Peyer's patch (tissue), 4 donors: ENCODE measurements at places on chromosomes 7 and 10. TPM values are rescaled to one million over a fixed set of nuclear protein-coding genes. Genes with fewer than 3 reads are reported as not detected.

DNA sequence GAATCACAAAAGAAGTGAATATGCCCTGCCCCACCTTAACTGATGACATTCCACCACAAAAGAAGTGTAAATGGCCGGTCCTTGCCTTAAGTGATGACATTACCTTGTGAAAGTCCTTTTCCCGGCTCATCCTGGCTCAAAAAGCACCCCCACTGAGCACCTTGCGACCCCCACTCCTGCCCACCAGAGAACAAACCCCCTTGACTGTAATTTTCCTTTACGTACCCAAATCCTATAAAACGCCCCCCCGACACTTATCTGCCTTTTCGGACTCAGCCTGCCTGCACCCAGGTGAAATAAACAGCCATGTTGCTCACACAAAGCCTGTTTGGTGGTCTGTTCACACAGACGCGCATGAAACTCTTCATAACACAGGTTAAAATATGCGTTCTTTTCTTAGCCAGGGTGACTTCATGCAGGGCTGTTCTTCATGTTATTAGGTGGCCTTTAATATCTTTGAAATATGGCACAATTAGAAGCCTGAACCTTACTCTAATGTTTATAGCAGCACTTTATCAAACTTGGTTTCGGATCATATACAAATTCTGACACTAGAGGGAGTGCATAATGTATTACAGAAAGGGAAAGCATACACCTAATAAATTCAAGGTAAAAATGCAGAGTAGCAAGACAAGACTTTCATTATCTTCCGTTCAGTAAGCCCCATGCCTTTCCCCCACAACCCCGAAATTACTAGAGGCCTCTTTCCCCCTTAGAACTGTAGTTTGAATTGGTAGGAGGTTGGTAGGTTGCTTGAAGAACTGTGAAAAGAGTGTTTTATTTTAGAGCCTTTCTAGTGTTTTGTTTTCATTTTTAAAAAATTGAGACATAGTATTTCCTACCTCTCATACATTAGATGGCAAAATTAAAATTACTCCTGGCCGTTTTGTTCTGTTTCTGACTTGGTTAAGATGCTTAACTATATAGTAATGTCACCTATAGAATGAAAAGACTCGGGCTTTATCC is 117.9 kb downstream of the NPY start:
- no peak overlapping the region for H3K4me3 ChIP-seq
- no peak for DNase-seq
- H3K36me3 ChIP-seq = no peaks in the 10 kb centered on the region
- no peaks in the 10 kb centered on the region for H3K4me1 ChIP-seq
- H3K27me3 ChIP-seq = no peaks in the 10 kb centered on the region

DNA sequence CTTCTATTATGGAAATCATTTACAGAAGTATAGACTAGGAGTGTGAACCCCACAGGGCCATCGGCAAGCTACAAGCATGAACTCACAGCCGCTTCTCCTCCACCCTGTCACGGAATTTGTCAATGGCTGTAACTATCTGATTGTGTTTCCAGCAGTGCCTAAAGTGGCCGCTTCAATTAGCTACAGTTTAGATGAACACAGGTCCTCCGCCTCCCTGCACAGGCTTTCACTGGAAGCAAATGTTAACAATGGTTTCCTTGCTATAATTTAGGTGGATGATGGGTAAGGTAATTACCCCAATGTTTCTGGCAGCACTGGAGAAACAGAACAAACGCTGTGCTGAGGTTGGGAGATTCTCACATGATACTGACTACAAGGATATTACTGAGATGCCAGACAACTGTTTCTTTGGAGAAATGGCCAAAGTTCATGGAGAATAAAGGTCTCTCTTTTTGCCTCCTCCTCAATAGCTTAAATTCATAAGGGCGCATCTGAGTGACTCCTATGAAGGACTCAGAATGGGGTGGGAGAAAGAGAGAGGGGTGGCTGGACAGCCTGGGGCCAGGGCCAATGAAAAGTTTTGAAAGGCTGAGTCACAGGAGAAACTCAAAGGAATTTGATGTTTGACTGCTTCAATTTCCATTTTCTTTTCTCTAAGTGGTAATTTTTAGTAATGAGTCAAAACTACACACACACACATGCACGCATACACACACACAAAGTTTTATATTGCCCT is 78.9 kb downstream of the SVIL start:
- peak overlapping the region; percentile 18 for H3K27ac ChIP-seq
- DNase-seq = no peak
- H3K4me3 ChIP-seq = no peak overlapping the region
- H3K36me3 ChIP-seq = peaks cover 33% of the 10 kb centered on the region
- no peaks in the 10 kb centered on the region for H3K4me1 ChIP-seq

- H3K27ac ChIP-seq = no peak overlapping the region
- no peak for DNase-seq
- H3K4me3 ChIP-seq = no peak overlapping the region
- no peaks in the 10 kb centered on the region for H3K36me3 ChIP-seq
Observed at GRCh38 chr7:156793334-156793733, 99.6 kb downstream of the LMBR1 start.

DNA sequence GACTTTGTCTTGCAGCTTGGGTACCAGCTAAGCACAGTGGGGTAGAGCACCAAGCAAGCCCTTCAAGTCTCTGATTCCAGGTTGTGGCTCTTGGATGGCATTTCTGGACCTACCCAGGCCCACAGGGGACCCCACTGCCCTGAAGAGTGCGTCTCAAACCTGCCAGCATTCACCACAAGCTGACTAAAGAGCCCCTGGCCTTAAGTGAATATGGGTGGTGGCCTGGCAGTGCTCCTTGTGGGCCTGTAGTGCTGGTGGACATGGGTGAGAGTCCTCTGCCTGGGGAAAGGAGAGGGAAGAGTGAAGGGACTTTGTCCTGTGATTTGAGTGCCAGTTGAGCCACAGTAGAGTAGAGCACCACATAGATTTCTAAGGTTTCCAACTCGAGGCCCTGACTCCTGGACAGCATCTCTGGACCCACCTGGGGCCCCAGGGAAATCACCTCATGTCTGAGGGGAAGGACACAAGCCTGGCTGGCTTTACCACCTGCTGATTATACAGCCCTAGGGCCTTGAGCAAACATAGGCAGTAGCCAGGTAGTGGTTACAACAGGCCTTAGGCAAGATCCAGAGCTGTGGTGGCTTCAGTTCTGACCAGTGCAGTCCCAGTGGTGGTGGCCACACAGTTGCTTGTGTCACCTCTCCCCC is 23.7 kb downstream of the GSDME start:
- H3K4me3 ChIP-seq = no peak overlapping the region
- peak overlapping the region; percentile 61 for H3K27ac ChIP-seq
- no peaks in the 10 kb centered on the region for H3K4me1 ChIP-seq
- H3K36me3 ChIP-seq = no peaks in the 10 kb centered on the region
- no peaks in the 10 kb centered on the region for H3K27me3 ChIP-seq

- no peak for DNase-seq
- no peaks in the 10 kb centered on the region for H3K27me3 ChIP-seq
- no peaks in the 10 kb centered on the region for H3K4me1 ChIP-seq
- H3K4me3 ChIP-seq = no peak overlapping the region
Observed at GRCh38 chr10:122435212-122435827, 19.1 kb upstream of the ARMS2 start.

DNA sequence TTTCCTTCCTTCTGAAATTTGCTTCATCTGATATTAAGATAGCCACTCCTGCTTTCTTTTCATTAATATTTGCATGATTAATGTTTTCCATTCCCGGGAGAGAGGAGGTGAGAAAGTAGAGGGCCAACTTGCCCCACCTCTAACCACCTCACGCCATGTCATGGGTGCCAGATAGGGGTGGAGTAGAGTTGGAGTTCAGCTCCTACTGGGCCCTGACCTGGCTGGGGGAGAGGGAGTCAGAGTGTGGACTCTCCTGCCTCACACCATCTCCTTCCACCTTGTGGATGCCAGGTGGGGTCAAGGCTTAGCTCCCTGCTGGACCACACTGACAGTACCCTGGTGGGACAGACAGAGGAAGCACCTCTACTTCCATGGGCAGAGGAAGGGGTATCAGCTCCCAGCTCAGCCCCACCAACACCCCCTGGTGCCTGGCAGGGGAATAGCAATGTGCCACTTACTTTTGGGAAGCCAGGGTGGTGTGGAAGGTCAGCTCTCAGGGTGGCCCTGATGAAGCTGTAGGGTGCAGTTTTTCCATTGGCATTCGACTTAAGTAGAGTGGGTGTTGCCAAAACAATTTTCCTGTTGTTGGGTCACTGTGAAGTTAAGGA is 28.0 kb downstream of the CHST12 start:
- no peak overlapping the region for H3K4me3 ChIP-seq
- no peaks in the 10 kb centered on the region for H3K36me3 ChIP-seq
- DNase-seq = no peak
- no peaks in the 10 kb centered on the region for H3K4me1 ChIP-seq

- no peaks in the 10 kb centered on the region for H3K27me3 ChIP-seq
- H3K27ac ChIP-seq = no peak overlapping the region
- H3K4me3 ChIP-seq = no peak overlapping the region
- H3K36me3 ChIP-seq = no peaks in the 10 kb centered on the region
- no peak for DNase-seq
- H3K4me1 ChIP-seq = no peaks in the 10 kb centered on the region
Observed at GRCh38 chr10:31288001-31288400, 31.0 kb upstream of the ZEB1 start.

DNA sequence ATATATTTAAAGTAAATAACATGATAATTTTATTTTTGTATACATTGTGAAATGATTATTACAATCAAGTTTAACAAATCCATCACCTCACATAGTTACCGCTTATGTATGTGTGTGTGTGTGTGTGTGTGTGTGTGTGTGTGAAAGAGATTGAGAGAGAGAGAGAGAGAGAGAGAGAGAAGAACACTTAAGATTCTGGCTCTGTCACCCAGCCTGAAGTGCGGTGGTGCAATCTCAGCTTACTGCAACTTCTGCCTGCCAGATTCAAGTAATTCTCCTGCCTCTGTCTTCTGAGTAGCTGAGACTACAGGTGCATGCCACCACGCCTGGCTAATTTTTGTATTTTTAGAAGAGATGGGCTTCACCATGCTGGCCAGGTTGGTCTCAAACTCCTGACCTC is 17.8 kb downstream of the LYZL1 start:
- H3K36me3 ChIP-seq = no peaks in the 10 kb centered on the region
- H3K4me1 ChIP-seq = no peaks in the 10 kb centered on the region
- H3K4me3 ChIP-seq = no peak overlapping the region
- no peak overlapping the region for H3K27ac ChIP-seq

- H3K36me3 ChIP-seq = no peaks in the 10 kb centered on the region
- DNase-seq = no peak
- no peaks in the 10 kb centered on the region for H3K27me3 ChIP-seq
- no peaks in the 10 kb centered on the region for H3K4me1 ChIP-seq
- no peak overlapping the region for H3K4me3 ChIP-seq
Observed at GRCh38 chr10:121243609-121244241, 354.5 kb downstream of the FGFR2 start.

DNA sequence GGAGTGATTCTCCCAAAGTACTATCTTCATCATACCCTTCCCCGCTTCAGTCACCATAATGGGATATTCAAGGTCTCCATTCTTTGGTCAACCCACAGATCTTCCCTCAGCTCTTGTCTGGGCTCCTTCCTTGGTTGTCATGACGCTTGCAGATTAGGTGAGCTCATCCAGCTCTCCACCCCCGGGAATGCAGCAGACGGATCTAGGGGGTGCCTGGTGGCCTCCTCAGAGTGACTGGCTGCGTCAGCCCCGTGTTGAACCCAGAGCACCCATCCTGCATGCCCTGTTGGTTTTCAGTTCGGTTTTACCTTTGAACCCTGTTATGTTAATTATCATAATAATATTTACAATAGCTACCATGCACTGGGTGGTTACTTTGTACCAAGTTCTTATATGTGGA is 6.4 kb downstream of the NEURL1 start:
- H3K27me3 ChIP-seq = no peaks in the 10 kb centered on the region
- H3K27ac ChIP-seq = no peak overlapping the region
- no peaks in the 10 kb centered on the region for H3K4me1 ChIP-seq
- no peak for DNase-seq
- no peaks in the 10 kb centered on the region for H3K36me3 ChIP-seq

GRCh38 chr10:28503114-28503513 is 29.8 kb upstream of the WAC start:
- H3K4me1 ChIP-seq = no peaks in the 10 kb centered on the region
- H3K27ac ChIP-seq = no peak overlapping the region
- no peak overlapping the region for H3K4me3 ChIP-seq
- H3K27me3 ChIP-seq = no peaks in the 10 kb centered on the region

DNA sequence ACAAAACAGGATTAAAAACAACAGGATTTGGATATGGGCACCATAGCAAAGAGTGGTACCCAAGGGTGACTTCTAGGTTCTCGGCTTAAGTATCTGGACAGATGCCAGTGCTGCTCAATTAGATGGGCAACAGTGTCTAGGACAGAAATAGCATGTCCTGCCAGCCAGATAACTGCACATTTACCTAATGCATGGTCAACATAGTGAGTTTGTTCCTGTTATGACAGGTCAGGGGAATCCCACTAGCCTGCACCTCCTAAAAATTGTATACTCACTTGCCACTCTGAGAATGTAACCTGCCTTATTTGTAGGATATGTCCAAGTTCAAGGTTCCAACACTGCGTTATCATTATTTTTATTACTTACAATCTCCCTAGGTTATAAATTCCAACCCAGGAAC is 471.7 kb downstream of the GRM8 start:
- H3K27me3 ChIP-seq = no peaks in the 10 kb centered on the region
- no peak overlapping the region for H3K4me3 ChIP-seq
- no peaks in the 10 kb centered on the region for H3K4me1 ChIP-seq

DNA sequence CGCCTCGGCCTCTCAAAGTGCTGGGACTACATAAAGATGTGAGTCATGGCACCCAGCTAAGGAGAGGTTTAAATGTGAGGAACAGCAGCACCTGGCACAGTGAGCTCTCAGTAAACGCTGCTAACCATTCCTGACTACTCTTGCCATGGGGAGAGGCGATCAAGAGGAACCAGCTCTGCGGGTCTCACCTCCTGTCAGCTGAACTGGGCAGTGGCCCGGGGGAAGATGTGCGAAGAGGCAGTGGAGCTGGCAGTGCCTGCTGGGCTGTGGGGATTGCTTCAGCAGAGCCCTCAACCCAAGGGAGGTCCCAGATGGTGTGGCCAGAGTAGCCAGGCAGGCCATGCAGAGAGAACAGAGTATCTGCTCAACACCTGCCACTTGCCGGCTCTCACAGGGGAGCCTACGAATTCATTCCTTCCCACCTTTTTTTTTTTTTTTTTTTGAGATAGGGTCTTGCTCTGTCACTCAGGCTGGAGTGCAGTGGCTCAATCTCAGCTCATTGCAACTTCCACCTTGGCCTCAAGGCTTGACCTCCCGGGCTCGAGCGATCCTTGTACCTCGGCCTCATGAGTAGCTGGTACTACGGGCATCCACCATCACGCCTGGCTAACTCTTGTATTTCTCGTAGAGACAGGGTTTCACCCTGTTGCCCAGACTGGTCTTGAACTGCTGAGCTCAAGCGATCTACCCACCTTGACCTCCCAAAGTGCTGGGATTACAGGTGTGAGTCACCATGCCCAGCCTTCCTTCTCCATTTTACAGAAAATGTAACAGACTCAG is 6.8 kb downstream of the POLM start:
- H3K4me3 ChIP-seq = no peak overlapping the region
- peaks cover 79% of the 10 kb centered on the region for H3K36me3 ChIP-seq
- H3K4me1 ChIP-seq = peaks cover 7% of the 10 kb centered on the region
- H3K27ac ChIP-seq = peak overlapping the region; percentile 76
- H3K27me3 ChIP-seq = no peaks in the 10 kb centered on the region
- DNase-seq = no peak

- H3K4me1 ChIP-seq = no peaks in the 10 kb centered on the region
- DNase-seq = no peak
- no peaks in the 10 kb centered on the region for H3K27me3 ChIP-seq
- no peak overlapping the region for H3K27ac ChIP-seq
- no peak overlapping the region for H3K4me3 ChIP-seq
Observed at GRCh38 chr7:80529362-80529761, 17.5 kb upstream of the GNAT3 start.

Gene FRAT1
- 1.7 TPM for total RNA-seq

Gene SLC29A3
- not detected for total RNA-seq

Gene ELMO1
- total RNA-seq = 82.0 TPM

Gene STEAP2
- 8.3 TPM for total RNA-seq

Gene CTTNBP2
- 3.5 TPM for total RNA-seq

Gene ANXA8
- not detected for total RNA-seq

Gene TMEM178B
- total RNA-seq = under 0.01 TPM

Gene NXPH1
- not detected for total RNA-seq
